ENCODE measurements at places on chromosomes 2 and 18.

- DNase-seq = no peak
Observed at GRCh38 chr18:44922968-44923367, 242.3 kb downstream of the SETBP1 start.

DNA sequence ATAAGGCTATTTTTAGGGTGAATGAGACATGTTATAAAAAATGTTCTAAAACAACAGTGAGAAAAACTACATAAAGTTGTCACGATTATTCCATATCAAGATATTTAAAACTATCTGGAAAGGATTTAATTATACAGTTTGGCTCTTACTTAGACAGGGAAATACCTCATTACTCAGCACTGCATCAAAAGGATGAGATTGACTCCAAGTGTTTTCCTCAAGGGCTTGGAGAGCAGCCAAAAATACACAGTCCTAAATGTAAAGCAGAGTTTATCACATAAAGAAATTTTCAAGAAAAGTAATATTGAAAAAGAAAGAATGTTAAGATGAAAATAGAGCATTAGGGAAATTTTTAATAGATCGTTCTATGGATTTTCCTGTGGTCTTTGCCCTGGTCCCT lies 285.5 kb upstream of the NETO1 start:
- no peak for DNase-seq

DNA sequence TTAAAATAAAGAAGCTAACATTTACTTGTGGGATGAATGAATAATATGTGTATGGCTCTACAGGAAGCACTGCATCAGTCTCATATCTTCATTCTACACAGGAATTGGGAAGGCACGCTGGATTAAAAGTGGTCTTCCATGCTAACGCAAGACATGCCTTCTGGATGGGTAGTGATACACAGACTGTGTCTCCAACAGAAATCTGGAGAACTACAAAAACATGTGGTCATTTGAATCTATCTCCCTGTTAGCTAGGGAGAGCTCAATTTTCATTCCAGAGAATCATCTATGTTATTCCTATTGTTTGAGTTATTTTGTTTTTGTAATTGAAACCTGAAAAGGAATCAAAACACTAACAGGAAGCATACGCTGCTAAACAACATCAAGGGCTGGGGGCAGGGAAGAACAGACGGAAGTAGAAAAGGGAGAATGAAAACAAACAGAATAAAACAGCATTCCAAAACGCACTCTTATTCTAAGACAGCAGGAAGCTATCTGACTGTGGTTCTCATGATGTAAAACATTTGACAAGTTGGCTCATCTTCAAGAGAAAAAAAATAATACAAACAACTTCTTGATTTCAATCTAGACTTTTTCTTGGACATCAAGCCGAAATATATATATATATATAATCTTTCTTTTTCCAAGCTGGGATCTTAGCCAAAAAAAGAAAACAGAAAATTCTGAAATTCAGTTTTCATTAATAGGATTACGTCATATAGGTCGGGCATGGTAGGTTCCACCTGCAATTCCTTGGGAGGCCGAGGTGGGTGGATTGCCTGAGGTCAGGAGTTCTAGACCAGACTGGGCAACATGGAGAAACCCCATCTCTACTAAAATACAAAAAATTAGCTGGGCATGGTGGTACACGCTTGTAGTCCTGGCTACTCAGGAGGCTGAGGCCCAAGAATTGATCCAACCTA lies 31.5 kb upstream of the ASNSD1 start:
- no peak for DNase-seq

- no peak for DNase-seq
Observed at GRCh38 chr18:4836141-4836540, 360.9 kb downstream of the AKAIN1 start.

- DNase-seq = no peak
Observed at GRCh38 chr2:21251216-21251980, 127.6 kb downstream of the TDRD15 start.

DNA sequence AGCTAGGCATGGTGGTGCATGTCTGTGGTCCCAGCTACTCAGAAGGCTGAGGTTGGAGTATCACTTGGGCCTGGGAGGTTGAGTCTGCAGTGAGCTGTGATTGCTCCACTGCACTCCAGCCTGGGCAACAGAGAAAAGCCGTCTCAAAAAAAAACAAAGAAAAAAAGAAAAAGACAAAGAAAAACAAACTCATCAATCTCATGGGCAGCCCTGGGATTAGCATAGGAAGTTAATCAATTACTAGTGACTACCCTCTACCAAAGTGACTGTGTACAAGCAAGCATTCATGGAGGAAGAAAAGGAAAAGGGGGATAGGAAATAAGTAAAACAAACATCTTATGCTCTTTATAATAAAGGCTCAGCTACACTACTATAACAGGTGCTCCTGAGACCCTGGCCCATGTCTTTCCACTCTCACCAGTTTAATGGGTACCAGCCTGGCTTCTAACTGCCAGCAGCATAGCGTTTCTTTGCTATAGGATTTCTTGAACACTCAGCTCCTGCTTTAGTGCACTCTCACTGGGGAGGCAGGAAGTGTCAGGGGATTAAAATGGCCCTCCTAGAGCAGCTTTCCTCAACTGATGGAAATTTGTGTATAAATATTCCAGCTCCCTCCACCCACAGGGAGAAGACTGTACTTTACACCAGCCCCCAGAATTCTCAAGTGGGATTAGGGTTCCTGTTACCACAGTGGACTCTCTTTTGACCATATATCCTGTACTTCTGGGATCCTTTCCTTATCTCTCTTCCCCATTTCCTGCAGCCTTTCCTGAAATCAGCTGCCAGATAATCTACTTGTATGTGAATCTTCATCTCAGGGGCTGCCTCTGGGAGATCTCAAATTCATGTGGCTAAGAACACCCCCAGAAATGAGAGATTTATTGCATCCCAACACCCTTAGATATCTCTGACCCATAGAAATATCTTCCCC lies 91.3 kb upstream of the GLS start:
- no peak for DNase-seq

DNA sequence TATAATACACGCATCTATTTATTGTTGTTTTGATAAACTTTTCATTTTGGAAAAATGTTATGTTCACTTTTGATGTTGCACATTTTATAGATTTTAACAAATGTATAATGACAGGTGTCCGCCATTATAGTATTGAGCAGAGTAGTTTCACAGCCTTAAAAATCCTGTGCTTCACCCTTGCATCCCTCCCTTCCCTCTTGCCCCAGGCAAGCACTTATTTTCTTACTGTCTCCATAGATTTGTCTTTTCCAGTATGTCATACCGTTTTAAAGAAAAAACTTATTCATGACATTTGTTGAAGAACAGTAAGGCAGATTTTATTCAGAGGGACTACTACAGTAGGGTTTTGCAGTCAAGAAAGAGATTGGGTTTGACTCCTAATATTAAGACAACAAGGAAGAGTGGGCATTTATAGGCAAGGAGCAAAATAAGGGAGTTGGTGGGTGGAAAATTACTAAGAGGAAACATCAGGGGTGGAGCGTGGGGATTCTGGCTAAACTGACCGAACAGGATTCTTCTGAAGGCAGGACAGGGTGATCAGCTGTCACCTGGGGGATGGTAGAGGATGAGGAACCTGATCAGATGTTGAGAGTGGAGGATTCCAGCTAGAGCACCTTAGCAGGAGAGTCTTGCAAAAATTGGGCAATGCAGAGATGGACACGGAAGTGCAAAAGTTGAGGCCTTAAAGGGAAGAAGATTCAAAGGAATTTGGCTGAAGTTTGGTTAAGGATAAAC lies 108.8 kb downstream of the NCK2 start:
- no peak for DNase-seq

DNA sequence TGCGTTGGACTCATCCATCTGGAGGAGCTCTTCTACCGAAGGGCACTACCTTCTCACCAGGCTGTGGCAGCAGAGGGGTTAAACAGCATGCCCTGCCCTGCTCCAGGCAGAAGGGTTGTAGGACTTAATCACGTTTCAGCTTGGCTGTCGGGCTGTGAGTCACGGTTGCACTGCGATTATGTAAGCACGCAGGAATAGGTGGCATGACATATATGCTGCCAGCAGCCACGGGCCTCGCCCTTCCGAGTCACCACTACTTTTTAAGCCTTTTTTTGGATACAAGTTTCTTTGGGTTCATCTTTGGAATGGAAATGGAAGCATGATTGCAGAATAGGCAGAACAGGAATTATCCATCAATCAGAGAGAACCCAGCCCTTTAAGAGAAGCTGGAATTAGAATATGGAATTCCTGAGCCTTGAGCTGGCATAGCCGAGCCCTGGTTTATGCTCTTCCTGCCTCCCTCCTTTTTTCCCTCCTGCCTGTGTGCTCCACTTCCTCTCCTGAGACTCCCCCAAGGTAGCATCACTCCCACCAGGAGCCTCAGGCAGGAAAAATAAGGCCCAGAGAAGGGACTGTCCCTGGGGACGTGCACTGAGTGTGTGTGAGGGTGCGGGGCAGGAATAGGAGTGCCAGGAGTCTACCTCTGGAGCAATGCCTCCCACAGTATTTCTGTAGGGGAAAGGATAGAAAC lies 86.8 kb downstream of the SEMA4F start:
- DNase-seq = peak; percentile 85

DNA sequence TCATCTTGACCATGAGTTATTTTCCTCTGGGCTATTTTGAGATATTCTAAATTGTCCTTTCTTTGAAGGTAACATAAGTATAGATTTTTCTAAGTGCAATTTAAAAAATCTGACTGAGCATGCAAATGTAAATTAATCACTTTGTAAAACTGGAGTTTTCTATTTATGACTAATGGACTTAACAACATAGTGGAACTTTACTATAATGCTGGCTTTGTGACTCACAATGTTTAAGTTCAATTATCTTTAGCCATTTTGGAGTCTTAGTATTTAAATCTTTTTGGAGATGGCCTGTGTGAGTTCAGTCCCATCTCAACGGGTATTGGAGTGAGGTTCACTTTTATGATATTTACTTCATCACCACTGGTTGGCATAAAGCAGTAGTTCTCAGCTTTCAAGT lies 35.2 kb upstream of the NOSTRIN start:
- no peak for DNase-seq
